ENCODE measurements at places on chromosomes 4 and X.
A peak's percentile ranks its signal among the peaks of the same experiment; 100 is the strongest.

- no peak for DNase-seq
These were observed 147.1 kb upstream of the RPL34 start for GRCh38 chr4:108473163-108473720.

- DNase-seq = no peak
These were observed 297.0 kb upstream of the DCAF8L1 start for GRCh38 chrX:28278251-28278650.

DNA sequence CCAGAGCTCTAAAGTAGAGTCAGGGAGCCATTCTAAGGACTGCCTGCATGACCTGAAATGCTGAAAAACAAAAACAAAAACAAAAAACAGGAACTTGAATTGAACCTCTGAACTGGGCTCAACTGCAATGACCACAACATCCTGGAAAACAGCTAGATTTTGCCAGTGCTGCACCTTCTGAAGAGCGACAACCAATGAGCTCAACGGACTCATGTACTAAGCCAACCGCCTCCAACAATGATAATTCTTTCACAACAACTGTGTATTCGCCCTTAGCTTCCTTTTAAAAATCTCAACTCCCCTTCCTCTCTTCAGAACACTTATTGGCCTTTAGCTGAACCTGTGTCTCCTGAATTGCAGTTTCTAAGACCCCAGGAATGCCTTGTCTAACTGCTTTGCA, 69.8 kb downstream of the HAUS3 start:
- DNase-seq = no peak

DNA sequence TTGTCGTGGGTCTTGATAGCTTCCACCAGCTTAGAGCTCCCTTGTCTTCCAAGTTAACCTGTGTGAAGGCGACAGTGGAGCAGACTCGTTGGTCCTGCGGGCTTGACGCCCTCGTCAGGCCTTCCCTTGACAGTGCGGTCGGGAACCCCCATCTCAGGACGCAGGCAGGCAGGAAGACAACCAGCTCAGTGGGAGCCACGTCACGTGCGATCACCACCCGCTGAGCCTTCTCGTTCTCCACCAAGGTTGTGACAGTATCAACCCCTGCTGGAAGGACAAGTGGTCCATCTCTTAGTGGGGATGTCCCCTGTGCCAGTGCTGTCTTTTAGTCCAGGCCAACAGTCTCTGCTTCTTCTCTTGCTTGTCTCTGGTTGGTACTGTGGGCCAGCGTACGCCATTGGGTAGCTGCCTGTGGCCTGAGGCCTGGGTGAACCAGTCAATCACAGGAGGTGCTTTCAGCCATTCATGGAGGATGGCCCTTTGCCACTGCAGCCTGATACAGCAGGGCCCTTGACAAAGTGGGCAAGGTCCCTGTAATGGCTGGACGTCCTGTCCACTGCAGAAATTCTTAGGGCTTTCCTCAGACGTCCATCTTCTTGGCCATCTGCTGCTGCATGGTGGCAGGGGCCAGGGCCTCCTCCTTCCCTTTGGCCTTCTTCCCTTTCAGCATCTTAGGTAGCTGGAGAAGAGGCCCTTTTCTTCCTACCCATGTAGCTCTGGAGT, 31.4 kb downstream of the RGS12 start:
- no peak for DNase-seq

- no peak for DNase-seq
These were observed 506.7 kb downstream of the PCDH18 start for GRCh38 chr4:137025484-137026059.

GRCh38 chr4:59571805-59572430, 1628.2 kb upstream of the ADGRL3 start:
- DNase-seq = no peak

DNA sequence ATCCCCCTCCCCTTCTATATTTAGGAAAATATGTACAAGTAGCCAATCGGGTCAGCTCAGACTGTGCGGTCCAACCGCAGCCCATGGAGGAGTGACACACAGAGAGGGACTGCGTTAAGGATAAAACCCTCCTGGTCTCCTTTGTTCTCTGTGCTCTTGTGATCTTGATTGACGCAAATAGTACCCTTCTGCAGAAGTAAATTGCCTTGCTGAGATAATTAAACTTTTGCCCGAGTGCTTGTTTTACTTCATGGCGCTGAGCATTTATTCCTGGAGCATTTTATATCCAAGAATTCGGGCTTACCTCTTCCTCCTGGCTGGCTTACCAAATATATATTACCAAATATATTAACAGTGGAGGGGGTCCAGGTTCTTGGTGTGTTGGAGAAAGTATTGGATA, 184.2 kb downstream of the STAG2 start:
- no peak for DNase-seq

DNA sequence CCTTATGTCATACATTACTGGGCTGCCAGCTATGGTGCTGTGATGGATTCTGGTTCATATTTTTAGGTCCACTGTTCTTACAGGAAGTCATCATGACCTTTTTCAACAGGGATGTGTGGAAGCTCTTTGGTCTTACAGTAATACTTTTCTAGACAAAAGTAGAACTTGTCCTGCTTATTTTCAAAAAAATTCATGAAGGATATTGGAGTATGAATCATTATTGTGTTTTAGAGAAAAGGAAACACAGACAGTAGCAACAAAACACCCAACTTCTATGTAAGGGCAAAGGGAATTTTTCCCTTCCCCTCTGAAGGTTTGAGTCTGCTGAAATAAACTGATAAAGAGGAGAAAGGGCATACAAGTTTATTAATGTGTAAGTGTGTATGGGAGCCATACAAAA, 54.7 kb upstream of the FAM9C start:
- DNase-seq = peak; percentile 19

- no peak for DNase-seq
These were observed 104.1 kb downstream of the ZAR1 start for GRCh38 chr4:48594180-48594579.

DNA sequence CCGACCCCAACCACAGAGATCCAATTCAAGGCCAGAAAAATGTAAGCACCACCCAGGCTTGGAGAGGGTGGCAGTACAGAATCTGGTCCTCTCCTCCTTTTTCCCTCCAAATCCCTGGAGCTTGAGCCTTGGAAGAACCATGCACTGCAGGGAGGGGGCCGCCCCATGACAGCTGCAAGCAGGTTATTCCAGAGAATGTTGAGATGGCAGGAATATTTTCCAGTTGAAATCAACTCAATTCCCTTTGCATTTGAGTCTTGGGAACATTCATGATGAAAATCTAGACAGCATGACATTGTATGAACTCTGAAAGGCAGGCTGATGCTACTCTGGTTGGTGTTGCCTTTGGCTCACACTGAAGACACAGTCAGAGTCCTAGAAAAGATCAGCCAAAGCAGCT, 386.6 kb upstream of the FGF16 start:
- no peak for DNase-seq

DNA sequence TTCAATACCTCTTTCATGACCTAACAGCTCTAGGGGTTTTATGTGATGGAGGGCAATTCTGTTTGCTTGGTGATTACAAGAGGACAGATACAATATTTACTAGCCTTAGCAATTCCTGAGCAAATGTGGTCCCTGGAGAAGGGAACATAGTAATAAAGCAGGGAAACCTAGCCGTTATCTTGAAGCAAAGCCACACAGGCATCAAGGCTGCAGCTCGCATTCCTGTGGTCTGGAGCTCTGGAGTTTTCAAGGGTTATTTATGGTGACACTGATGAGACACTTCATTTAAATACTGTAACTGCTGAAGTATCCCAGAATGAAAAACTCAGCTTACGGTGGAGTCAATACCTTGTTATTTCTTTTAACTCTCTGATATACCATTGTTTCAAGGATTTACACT, 66.8 kb downstream of the AFF2 start:
- no peak for DNase-seq

DNA sequence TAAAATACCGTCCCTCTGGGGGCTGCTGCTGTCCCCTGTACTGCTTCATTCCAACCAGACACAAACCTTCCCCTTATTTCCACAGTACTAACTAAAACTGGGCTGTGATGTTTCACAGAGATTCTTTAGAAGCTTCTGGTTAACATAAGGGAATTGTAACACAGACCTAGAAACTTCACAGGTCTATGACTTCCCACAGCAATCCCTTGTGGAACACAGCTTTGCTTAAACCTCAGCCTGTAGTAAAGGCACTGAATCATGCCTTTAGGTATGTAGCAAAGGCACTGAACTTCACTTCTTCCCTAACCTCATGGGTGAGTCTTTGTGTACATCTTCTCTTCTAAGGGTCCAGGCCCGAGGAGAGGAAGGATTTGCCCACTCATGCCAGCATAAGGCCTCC, 49.4 kb downstream of the SPINK2 start:
- no peak for DNase-seq

- no peak for DNase-seq
These were observed 249.1 kb upstream of the DIAPH2 start for GRCh38 chrX:96435378-96436035.

DNA sequence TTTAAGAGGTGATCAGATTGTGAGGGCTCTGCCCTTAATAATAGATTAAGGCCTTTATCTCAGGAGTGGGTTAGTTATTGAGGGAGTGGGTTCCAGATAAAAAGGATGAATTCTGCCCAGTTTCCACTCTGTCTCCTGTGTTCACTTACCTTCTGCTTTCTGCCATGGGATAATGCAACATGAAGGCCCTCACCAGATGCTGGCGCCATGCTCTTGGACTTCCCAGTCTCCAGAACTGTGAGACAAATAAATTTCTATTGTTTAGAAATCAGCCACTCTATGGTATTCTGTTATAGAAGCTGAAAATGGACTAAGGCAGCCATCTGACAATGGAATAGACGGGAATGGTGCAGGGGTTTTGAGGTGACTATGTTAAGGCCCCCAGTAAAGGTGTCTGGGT, 6.9 kb upstream of the RELL1 start:
- no peak for DNase-seq

- DNase-seq = no peak
These were observed 41.9 kb upstream of the NEUROG2 start for GRCh38 chr4:112557676-112558411.

GRCh38 chrX:108018656-108019381, 26.0 kb upstream of the VSIG1 start:
- DNase-seq = no peak

DNA sequence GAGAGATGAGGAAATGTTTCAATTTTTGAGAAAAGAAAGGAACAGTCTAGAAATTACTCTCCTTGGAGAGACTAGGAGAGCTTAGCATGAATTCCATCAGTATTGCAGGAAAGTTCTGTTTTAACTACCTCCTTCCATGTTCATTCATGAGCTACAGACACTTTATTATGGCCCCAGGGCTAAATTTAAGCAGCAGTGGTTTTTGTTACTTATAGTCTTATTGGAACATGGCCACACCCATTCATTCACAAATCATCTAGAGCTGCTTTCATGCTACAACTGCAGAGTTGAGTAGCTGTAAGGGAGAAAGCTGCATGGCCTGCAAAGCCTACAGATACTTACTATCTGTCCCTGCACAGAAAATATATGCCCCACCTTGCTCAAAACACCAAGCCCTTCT, 81.7 kb downstream of the SHISA3 start:
- no peak for DNase-seq

- DNase-seq = no peak
These were observed 58.5 kb downstream of the COX18 start for GRCh38 chr4:73010789-73011628.

DNA sequence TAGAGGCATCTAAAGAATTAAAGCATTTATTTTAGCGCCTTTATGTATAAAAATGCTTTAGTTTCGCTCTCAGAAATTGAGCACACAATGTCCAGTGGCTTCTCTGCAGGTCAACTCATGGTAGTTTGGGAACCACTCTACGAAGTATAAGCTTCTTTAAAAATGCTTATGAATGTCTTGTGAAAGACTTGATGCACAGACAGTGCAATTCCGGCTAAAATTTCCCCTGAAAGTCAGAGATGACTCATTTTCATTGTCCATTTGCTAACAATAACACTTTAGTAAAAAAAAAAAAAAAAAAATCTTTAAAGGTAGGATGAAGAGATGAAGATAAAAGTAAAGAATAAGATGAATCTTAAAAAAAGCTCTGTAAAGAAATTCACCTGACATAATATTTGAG, 117.2 kb downstream of the PDHA2 start:
- no peak for DNase-seq

DNA sequence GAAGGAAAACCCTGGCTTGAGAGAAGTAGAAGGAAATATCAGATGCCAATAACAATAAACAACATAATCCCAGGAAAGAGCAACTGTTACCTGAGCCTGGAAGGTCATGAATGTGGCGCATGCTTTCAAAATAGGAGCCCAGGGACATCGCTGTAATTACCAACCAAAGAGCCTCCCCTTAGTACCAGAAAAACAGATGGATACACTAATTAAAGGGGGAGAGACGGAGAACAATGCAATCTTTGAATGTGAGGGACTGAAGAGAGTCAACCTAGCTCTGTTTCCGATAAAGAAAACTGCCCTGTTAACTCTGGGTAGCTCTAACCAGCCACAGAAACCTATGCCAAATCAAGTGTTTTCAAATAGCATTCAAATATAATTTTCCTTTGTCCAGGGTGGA, 161.4 kb downstream of the ENOX2 start:
- no peak for DNase-seq

DNA sequence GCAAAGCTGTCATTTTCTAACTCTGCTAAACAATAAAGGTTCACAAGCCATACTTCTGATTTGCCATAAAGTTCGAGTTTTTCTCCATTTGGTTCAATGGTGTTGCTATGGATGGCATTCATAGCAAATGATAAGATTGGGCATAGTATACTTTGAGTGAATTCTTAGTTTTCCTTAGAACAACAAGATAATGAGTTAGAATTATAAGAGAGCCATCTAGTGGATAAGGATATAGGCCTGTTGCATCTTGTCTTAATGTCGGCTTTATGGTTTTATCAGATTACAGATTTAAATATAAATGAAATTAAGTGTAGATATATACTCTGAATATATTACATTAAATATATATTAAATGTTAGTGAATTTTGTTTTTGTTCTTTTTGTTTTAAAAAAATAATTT, 644.6 kb downstream of the IL1RAPL1 start:
- DNase-seq = no peak

DNA sequence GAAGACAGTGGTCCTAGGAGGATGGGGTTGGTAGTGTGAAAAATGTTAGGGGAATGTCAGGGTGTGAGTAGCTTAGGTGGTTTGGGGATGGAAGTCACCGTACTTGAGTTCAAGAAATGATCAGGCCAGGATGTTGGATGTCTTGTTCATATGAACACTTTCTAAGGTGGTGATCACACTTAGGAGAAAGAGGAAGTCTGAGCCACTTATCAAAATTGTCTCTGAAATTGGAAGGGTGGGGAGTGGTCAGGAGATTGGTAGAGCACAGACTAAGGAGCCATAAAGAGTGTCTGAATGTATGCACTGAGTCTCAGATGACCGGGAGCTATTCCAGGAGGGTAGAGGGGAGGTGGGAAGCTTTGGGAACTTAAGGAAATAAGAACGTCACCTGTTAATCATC, 17.3 kb downstream of the CMC4 start:
- DNase-seq = no peak

GRCh38 chr4:41475402-41475801, 62.6 kb upstream of the LIMCH1 start:
- no peak for DNase-seq

DNA sequence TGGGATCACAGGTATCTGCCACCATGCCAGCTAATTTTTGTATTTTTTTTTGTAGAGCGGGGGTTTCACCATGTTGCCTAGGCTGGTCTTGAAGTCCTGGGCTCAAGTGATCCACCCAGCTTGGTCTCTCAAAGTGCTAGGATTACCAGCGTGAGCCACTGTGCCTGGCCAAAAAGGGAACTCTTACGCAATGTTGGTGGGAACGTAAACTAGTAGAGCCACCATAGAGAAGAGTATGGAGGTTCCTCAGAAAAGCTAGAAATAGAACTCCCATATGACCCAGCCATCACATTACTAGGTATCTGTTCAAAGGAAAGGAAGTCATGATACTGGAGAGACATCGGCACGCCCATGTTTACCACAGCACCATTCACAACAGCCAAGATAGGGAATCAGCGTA, 85.9 kb downstream of the PRKX start:
- no peak for DNase-seq
